Hippocampal formation (tissue), 2 donors: ENCODE measurements at places on chromosomes 11 and 22.

DNA sequence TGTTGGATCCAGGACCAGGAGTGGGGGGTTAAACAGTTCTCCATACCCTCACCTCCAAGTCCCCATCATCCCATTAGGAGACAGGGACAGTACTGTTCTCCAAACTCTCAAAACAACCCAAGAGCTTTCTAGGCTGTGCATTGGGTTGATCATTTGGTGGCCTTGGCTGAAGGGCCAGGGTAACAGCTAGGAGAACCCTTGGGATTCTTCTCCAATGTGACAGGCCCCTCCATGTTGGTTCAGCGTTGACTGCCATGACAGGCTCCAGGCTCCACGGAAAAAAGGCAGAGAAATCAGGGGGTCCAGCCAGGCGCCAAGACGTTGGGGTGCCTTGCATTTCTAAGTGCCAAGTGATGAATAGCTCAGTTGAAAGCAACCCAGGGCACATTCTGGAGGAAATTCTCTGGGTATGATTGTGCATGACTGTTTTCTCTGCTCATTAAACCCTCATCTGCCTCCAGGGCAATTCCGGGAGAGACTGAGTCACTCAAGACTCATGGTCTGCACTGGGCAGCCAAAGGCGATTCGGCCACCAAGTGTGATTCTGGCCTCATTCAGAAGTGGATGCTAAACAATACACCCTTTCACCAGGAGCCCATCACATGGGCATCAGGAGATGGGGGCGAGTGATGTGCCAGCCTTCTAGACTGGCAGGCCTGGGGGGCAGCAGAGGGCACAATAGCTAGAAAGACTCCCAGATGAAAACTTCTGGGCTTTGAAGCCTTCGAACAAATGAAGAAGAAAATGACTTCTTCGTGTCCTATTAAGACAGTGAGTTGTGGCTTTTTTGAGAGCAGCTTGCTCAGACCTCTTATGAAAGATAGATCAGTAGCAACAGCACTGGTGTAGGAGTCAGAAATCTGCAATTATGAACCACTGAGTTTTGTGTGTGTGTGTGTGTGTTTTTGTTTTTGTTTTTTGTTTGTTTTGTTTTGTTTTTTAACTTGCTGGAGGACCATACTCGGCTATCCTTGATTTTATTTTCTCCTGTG lies 27.7 kb downstream of the CD44 start:
- DNase-seq, result peak; percentile 54

DNA sequence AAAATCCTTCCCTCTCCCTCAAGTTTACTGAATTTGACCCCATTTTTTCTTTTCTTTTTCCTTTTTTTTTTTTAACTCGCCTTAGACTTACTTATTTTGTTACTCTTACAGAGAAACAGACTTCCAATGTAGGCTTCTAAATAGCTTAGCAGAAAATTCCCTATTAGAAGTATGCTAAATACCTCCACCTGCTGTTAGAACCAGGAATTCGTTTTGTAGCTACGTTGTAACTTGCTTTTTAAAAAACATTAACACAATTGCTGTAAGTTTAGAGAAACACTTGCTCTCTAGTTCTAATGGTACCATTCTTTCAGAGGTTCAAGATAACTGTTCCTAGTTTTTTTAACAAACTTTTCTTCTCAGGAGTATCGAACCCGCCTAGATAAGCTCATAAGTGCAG lies 324.2 kb downstream of the DCDC1 start:
- DNase-seq, result no peak

DNA sequence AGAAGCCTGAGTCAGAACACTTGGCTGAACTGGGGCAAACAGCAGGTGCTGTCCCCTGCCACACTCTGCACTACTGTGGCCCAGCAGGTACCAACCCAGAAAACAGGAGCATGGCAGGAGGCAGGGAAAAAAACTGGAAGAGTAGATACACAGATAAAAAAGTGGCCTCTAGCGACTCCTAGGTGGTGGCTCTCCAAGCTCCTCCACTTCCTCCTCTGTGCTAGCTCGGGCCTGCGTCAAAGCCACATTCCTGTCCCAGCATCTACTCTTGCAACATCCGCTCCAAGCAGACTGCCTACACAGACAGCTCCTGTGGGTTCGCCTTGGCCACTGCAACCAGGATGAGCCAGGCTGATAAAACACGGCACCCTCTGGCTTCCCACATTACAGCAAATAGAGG lies 6.9 kb downstream of the OR8B12 start:
- DNase-seq, result peak; percentile 13

DNA sequence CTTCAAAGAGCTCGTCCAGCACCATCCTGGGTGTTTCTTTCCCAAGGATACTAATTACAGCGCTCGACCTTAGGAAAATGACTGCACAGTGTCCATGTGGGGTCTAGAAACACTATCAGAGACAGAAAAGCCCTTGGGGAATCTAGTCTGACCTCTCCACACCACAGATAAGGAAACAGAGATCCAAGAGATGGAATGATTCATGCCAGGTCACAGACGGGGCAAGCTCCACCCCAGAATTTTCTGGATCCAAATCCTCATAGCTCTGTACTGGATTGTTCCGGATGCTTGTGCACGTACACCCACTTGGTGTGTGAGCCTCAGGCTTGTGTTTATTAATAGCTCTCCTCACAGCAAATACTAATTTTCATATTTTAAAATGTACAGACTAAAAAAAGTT lies 11.3 kb downstream of the ABTB2 start:
- no peak for DNase-seq

DNA sequence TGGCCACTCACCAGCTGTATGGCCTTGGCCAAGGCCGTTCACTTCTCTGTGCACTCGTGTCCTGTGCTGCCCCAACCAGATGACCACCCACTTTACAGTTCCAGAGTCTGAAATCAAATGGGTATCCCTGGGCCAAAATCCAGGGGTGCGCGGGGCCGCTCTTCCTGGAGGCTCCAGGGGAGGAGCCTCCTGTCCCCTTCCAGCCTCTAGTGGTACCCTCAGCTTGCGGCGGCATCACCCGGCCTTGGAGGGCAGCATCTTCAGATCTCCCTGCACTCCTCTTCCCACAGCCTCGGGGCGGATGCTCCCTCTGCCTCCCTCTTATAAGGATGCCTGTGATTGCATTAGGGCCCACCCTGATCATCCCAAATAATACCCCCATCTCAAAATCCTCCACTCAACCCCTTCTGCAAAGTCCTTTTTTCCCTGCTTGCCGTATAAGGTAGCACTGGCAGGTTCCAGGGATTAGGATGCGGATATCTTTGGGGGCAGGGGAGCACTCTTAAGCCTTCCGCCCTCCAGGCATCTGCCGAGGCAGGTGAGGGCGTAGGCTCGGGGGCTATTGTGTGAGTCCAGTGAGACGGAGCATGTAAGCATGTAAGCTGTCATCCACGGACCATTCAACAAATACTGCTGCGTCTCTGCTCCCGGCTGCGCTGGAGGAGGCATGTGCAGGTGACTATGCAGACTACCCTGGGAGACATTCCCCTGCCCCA lies 24.4 kb upstream of the SHISAL1 start:
- no peak for DNase-seq

DNA sequence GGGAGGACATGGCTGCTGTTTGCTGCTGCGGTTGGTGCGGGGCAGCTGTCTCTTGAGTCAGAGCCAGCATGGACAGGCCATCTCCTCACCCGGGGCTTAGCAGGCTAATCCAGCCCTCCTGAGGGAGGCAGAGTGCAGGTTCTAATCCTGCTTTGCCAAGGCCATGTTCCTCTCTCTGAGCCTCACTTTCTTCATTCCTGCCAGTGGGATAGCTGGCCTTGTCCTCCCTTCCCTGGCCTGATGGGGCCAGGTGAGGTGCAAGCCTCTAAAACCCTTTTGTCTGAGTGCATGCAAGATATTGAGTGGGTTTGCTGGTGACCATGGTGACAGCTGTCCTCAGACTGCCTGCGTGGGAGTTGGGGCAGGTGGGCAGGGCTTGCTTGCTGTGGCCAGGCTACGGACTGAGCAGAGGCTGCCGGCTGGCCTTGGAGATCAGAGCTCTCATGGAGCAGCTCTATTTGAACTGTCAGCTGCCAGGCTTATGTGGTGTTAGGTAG lies 3.6 kb downstream of the USP35 start:
- DNase-seq, result no peak

- DNase-seq, result no peak
These were observed 79.2 kb downstream of the STIM1 start for GRCh38 chr11:3934658-3935057.

DNA sequence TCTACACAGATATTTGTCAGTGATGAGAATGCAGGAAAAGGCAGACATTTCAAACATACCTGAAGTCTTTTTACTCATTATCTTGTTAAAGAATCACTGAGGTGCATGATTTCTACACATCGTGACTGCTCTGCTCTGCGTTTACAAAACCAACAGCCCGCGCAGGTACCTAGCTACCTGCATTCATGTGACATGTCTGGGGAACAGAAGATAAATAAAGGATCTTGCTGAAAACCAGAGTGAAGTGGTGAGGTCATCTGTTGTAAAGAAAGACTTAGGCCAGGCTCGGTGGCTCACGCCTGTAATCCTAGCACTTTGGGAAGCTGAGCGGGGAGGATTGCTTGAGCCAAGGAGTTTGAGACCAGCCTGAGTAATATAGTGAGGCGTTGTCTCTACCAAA lies 15.7 kb downstream of the ASPHD2 start:
- DNase-seq, result no peak

DNA sequence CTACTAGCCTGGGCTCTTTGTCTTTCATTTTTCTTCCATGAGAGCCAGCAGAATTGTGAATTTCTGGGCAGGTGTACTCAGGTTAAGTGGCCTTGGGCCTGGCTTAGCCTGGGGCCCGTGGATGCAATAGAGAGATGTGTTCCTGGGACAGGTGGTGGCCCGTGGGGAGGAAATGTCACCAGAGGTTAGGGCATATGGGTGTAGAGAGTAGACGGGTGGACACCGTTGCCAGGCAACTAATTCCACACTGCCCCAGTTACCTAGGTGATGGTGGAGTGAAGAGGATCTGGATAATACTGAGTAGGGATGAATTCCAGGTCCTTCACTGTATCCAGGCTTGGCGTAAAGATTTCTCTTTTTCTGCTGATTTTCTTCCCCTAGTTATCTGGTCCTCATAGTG lies 175.0 kb downstream of the INSC start:
- no peak for DNase-seq

DNA sequence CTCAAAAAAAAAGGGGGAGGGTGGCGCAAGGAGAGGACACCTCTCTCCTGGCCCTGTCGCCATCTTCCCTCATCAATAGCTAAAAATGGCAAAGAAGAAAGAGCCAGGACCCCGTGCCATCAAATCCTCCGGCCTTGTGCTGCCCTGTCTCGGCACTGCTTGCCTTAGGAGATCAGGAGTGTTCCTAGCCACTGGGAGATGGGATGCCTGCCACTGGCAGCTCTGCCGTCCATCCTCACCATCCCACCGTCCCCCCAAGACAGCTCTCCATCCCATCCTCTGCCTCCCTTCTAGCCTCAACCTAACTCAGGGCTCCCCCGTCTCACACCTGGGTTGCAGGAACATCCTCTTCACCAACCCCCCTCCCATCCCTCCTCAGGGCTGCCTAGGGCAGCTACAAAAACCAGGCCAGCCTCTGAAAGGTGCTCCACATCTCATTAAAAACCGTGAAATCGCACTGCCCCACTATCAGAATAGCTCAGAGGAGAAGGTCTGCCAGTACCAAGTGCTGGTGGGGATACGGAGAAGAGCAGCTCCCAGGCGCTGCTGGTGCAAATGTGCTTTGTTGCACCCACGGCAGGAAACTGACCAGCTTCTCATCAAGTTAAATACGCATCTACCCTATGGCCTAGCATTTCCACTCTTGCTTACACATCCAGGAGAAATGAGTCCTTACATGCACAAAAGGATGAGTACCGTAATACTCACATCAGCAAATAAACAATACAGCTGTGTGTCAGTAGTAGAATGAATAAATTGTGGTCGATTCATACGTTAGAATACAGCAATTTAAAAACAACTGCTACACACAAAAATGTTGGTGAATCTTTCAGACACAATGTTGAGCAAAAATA lies 31.7 kb upstream of the GCAT start:
- DNase-seq, result no peak

DNA sequence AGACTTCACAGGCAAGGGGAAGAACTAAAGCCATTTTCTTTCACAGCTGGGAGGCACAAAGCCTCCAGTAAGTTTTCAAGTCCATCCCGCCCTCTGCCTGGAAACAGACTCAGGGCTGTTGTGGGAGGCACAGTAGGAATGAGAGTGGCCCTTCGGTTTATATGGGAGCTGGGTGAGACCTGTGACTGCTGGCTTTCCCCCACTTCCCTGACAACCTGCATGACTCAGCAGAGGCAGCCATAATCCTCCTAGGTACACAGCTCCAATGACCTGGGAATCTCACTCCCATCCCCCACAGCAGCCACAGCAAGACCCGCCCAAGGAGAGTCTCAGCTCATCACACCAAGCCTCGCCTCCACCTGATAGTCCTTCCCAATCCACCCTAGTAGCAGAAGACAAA lies 12.1 kb upstream of the TMEM45B start:
- DNase-seq, result no peak

GRCh38 chr11:94504689-94505293 lies 7.5 kb upstream of the C11orf97 start:
- peak; percentile 36 for DNase-seq

GRCh38 chr22:37284805-37285355 lies 2.6 kb downstream of the CYTH4 start:
- peak; percentile 36 for DNase-seq

GRCh38 chr11:47355283-47356128 lies 3.0 kb upstream of the MYBPC3 start:
- peak; percentile 66 for DNase-seq

DNA sequence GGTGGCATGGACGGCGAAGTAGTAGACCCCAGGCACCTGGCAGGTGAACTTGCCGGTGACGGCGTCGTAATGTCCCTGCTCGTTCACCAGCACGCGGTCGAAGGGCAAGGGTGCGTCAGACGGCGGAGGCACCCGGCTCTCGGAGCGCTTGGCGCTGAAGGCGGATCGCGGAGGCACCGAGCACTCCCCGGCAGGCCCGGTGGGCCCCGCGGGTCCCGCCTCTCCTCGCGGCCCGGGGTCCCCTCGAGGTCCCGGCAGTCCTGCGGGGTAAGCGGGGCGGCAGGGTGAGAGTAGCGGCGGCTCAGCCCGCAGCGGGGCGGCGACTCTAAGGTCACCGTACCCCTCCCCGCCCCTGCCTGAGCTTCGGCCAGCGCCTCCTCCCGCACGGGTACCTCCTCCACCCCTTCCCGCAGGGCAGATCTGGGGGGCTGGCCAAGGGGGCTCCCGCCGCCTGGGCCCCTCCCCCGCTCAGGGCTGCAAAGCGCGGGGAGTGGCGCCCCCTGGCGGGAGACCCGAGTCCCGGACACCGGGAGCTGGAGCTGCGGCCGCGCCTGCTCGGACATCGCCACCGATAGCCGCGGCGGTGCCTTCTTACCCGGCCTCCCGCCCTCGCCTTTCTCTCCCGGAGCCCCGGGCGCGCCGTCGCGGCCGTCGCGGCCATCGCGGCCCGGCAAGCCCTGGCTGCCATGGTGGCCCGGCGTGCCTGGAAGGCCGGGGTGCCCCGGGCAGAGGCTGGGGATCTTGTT lies 921 bp downstream of the C1QTNF5 start:
- DNase-seq, result no peak
